ENCODE measurements at places on chromosomes 5 and 9.

DNA sequence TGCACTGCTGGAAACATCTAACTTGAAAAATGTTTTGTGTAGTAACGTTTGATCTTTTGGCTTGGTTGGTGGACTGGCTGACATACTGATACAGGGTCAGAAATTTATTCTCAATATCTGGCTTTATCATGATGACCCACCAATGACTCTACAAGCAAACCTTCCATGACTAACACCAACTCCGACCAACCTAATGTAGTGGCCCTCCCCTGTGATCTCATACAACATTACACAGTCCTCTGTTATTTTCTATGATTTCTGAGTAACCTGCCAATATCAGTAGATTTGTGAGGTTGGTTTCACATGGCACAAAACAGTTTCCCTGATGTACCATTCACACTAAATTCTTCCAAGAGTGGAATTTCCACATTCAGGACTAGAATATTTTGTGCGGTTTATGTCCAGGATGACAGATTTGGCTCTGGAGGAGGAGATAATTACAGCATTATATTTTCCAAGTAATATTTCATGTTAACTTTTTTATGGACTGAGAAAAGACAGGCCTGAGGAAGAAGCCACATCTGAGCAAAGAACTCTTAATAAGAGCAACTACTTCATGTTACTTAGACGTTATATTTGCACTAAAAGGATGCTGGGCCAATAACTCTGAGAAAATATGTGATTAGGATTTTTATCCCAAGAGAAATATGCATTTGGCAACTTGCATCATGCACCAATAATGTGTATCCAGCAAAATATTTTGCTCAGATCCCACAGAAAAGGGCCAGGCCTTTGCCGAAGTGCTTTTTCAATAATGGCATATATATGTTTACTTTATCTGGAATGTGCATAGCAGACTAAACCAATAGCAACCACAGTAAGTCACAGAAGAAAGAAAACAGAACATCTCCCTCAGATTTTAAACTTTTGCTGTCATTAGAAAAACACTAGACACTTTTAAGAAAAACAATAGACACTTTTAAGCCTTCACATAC lies 273.4 kb downstream of the KCNN2 start:
- no peak for DNase-seq

DNA sequence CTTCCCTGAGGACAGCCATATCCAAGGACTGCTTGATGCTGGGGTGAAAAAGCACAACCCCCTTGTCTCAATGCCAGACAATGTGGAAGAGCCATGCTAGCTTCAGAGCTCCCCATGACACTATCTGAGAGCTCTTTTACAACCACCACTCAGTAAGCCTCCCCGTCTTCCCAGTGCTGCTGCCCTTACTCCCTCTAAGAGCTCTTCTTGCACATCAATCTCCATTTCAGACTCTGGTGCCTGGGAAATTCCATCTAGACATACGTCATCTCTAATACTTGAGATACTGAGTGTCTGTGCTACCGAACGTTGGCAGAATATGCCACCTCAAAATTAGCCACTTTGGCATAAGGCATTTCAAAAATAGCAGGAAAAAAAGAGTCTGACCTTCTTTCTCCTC lies 94.5 kb downstream of the EDIL3 start:
- no peak for DNase-seq

GRCh38 chr5:180862645-180863044 lies 1.6 kb upstream of the ZFP62 start:
- no peak for DNase-seq

DNA sequence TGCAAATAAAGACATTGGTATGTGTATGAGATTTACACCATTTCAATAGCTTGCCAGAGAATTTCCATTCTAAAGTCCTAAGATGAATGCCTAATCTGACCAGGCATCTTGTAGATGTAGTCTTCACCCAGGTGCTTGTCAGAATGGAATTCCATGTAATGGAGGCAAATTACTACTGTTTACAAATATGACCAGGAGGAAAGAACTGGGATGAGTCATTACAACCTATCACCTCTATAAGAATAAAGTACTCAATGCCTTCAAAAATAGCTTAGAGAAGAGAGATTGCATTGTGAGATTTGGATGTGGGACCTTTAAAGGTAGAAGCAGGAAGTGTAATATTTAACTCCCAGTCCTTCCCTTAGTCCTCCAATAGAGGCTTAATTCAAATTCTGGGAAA lies 507.0 kb upstream of the PTGER4 start:
- DNase-seq: peak; percentile 22

GRCh38 chr5:112691758-112692157 lies 45.9 kb upstream of the APC start:
- peak; percentile 39 for DNase-seq

DNA sequence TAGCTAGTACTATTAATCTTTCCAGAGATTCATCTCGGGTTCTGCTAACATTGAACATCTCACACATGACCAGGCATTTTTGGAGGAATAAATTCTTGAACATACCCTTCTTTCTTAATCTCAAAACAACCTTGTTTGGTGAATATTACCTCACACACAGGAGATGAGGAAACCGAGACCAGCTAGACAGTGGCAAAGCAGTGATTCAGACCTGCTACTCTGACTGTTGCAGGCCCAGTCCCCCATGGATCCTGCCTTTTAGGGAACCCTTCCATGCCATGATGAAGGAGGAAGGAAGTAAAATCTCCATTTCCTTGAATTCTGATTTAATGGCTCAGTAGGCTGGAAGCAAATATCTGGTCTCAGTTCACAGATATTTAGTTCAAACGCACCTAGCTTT lies 2.6 kb downstream of the PCSK5 start:
- no peak for DNase-seq

- no peak for DNase-seq
Observed at GRCh38 chr5:74587300-74587699, 53.2 kb downstream of the ENC1 start.

DNA sequence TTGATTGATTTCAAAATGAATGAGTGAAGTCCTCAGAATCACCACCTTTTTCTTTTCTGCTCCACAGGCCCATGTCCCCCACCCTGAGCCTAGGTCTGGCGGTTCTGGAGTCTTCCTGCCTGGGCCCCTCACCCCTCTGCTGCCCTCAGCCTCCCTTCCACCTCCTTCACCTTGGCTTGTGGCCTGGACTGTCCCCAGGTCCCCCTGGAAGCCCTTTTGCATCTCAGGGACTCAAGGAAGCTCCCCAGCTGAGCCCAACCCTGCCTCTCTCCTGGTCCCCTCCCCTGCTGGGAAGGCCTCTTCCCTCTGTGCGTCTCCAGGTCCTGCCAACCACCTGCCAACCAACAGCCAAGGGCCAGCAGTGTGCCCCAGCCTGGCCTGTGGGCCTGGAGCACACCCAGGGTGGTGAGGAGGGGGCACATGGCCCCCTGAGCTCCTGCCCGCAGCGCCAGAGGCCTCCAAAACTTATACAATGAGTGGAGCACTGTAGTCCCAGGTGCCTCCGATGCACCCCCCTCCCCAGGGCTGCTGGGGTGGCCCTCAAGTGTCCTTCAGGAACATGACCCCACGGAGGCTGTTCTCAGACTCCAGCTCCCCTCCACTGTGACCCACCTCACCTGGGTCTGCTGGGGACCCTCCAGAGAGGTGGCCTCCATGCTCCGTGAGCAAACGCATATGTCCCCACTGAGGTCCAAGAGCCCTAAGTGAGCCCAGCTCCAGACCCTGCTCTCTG lies 20.3 kb downstream of the GLT6D1 start:
- no peak for DNase-seq

DNA sequence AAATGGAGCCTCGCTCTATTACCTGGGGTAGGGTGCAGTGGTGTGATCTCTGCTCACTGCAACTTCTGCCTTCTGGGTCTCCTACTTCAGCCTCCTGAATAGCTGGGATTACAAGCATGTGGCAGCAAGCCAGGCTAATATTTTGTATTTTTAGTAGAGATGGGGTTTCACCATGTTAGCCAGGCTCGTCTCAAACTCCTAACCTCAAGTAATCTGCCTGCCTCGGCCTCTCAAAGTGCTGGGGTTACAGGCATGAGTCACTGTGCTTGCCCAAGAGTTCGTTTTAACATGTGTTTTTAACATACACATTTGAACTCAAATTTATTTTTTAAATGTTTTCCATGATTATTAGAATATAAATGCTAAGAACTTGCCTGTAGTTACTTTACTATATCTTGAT lies 34.2 kb downstream of the MARCHF6 start:
- no peak for DNase-seq

DNA sequence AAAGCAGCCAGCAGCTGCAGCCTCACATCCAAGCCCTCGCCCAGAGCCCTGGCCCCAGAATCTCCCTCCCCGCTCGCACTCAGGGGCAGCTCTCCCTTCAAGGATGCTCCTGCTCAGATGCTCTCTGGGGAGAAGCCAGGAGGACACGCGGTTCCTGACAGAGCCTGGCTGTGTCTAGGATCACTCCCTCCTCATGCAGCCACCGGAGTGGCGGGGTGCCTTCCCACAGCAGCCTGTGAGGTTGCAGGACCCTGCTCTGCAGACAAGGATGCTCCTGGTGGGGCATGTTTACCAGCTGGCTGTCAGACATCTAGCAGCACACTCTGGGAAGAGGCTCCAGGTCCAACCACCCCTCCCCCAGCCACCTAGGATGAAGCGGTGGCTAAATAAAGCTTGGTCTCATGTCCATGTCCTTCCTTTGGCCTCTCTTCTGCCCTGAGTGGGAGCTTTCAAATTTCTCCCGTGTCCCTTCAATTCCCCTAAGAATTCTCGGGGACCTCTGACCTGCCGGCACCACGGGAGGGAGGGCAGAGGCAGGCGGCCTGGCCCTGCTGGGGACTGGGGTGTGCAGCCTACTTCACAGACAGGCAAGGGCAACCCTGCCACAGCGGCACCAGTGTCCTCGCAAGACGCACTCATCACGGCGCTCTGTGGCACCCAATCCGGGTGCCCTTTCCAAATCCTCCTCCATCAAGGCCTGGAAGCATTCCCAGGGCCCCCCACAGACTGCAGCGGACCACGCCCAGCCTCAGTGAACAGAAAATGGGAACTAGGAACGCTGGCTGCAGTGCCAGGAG lies 88.3 kb upstream of the SARDH start:
- no peak for DNase-seq

DNA sequence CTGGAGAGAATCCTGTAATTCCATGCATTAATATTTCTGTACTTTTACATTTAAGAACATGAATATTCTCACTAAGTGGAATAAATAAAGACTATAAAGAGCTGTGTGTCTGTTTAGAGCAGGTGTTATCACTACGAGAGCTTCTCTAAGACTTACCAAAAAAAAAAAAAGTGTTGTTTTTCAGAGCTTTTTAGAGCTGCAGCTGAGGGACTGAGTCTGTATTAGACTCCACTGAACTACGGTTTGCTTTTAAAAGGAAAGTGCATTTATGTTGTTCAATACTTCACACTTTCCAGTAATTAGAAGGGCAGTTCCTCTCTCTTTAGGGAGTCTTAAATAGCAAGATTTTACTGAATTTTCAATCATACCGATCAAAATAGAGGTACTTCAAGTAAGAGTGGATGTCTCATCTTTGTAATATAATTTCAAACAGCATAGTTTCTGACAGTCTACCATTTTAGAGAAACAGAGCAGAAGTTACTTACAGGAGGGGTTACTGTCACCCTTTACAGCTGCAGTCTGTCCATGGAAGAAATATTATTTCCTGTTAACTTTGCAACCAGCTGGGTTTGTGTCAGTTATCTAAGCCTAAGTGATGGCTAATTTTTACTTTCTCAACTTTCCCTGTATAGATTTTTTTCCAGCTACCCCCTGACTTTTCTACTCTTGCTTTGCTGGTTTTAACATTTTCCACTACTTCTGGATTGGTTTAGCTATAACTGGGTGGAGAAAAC lies 2.4 kb downstream of the SYK start:
- no peak for DNase-seq

DNA sequence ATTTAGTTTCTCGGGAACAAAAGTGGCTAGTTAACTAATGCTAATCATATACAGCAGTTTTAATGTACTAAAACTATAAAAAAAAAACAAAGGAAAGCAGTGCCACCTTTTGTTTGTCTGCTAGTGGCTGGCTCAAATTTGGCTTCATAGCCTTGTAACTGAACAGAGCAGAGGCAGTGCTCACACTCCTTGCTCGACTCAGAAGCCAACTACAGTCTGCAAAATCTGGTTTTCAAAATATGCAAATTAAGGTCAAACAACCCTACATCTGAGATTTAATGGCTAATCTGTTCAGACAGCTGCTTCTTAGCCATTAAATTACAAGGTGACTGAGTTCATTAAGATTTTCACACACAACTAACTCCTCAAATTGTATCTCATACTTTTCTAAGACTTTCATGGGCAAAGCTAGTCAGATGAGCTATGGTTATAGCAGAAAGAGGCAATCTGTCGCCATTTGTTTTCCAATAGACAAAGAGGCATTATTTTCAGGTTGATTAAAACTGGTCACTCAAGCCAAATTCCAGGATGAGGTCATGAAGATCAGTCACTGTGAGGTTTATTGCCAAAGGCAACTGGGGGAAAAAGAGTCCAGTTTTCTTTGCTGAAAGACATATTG lies 56.8 kb upstream of the EPB41L4A start:
- no peak for DNase-seq

DNA sequence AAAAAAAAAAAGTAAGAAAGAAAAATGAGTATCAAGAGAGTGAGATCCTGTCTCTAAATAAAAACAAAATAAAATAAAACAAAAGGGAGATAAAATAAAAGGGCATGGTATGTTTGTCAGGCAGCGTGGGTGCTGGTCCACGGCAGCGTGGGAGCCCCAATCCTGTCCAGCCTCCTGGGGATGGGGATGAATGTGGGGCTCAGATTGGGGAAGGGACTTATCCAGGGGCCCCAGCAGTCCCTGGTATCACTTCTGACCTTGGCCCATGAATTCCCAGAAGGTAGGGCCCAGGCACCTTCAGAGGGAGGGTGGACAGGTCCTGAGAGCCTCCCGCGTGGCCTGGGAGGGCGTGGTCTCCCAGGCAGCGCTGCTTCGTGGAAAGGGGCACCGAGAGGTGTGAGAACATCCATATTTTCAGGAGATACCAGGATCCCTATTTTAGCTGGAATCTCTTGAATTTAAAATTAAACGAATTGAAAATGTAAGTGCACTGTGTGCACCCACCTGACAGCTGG lies 71.2 kb downstream of the ZNF354C start:
- DNase-seq: no peak

DNA sequence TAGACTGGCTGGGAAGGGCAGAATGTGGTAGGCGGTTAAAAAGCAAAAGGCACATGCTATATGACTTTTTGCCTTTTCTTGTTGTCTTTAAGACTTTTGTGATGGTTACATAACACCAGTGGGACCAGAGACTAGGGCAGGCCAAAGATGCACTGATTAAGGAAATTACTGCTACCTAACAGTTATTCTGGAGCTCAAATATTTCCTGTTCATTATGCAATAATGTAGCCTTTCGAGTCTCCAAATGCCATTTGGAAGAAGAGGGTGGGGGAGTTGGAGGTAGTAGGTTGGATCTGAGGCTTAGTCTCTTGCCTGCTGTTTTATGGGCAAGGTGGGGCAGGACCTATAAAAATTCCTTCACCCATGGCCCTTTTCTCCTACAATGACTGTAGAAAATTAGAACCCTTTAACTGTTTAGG lies 51.7 kb downstream of the SH3GL2 start:
- DNase-seq: no peak

DNA sequence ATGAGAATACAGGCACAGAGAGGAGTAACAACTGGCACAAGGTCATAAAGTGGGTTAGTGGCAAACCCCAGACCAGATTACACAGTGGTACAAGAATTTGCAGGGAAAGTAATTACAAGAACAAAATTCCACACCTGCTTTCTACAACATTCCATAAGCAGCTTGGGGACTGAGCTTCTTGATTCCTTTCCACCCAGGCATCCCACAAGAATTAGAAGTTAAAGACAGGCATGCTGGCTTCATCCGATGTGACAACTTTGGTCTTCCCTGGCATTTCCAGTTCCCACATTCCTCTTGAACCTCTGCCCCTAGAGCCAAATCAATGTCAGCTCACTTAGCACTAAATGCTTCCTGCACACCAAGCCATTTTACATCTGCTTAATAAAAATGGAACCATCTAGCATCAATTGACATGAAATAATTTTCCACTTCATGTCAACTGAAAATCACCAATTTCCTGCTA lies 435.8 kb upstream of the PAPPA start:
- no peak for DNase-seq

Measured in activated CD4-positive, alpha-beta T cell treated with anti-CD3 and anti-CD28 coated beads, Interleukin-2, Interleukin-4, amounts not matched to agents 100 ng/mL and 50 ng/mL, durations not matched to agents 16 hours and 8 hours (primary cell).